Germinal center (tissue), 1 donor: ENCODE measurements at places on chromosomes 2 and 18.

- DNase-seq: no peak
Measured at GRCh38 chr18:76505614-76506013, 10.6 kb upstream of the ZNF516 start.

DNA sequence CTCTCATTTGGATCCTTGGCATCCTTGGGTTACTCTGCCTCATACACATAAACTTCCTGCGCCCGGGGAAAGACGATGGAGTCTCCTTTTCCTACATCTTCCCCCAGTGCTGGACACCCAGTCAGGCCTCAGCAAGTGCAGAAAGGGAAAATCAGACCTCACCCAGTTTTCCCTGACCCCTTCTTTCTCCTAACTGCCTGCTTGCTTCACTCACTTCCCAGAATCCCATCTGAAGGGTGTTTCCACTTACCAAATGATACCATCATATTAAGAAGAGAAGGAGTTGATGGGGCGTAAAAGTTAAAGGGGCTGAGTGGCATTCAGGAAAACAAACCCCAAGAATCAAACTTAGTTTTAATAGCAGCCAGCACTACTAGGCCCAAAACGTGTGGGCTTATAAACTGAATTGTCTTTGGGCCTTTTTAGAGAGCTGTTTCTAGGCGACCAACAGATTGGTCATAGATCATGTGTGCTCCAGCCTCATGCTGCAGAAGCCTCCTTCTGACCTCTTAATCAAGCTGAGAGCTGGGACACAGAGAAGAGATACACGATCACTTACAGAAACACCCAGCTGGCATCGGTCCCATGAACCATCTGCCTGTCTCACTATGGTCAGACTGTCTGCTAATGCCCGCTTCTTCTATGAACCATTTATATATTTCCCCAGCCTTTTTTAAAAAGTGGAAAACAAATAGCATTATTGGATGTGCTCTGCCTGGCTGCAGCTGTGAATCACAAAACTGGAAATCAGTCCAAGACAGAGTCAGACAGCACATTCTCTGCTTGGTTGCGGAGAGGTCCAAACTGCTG, 165.7 kb upstream of the SLC14A2 start:
- no peak for DNase-seq

DNA sequence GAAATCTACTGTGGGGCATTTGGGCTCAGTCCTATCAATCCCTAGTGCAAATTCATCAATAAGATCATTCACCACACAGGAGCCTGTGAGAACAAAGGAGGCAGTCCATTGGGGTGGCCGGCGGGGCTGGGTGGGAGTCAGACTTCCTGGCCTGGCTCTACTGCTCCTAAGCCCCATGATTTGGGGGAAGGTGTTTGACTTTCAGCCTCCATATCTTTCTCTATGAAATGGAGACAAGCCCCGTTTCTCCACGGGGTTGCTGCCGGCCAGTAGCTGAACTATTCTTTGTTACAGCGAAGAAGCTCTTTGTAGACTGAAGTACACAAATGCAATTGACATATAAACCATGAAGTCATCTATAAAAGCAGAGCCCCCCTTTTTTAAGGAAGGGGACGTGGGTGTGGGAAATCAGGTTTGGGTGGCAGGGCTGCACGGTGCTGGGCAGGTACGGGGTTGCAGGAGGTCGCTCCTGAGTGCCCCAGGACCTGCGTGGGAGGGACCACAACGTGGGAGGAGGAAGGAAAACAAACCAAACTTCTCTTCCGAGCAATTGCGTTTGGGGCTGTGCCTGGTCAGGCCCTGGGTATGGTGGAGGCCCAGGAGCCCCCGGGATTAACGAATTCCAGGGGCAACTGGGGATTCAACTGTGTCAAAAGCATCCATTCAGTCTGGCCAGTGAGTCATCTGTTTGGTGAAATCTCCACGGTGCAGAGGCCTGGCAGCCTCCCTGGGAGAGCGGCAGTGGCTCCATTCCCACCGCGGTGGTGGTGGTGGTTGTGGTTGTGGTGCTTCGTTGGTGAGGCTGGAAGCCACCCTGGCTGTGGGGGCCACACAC, 18.2 kb downstream of the FBLN7 start:
- DNase-seq: no peak

DNA sequence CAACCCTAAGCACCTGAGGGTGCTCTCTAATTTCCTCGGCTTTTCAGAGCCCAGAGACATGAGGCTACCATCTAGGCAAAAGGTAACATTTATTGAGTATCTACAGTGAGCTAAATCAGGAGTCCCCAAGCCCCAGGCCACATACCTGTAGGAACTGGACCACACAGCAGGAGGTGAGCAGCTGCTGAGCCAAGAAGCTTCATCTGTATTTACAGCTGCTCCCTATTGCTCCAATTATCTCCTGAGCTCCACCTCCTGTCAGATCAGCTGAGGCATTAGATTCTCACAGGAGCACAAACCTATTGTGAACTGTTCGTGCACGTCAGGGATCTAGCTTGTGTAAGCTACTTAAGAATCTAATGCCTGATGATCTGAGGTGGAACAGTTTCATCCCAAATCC, 70.2 kb downstream of the RND3 start:
- DNase-seq: no peak

DNA sequence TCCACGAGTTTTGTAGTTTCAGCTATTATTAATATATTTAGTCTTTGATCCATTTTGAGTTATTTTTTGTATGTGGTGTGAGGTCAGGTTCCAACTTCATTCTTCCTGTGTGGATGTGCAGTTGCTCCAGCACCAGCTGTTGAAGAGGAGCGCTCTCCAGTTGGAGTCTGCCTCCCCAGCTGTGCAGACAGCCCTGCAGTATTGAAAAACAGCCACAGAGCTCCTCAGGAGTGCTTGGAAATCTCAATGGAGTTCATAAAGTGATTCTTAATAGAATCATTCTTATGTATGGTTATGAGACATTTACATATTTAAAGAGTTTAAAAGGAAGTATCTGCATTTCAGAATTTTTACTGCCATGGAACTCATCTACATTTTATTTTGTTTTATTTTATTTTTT, 17.3 kb downstream of the DGKD start:
- DNase-seq: no peak

DNA sequence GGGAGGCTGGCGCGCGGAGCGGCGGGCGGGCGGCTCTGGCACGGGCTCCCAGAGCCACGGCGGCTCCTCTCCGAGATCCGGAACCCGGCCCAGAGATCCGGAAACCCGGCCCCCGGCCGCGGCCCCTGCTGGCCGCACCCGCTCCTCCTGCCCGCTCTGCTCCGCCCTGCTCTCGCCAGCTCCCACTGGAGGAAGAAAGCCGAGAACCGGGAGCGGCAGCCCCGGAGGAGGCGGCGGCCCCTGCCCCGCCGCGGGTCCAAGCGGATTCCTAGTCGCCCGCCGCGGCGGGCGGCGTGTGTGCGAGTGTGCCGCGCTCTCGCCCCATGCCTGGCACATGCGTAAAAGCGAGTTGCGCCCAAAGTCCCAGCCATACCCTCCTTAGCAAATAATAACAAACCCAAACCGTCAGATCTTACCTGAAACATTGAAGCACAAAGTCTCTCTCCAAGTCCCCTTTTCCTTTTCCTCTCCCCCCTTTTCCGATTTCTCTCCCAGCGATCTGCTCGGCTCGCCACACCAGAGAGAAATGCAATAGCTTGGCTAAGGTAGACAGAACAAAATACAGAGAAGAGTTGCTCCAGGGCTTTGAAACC, 108.7 kb upstream of the KCTD1 start:
- DNase-seq: peak; percentile 41

DNA sequence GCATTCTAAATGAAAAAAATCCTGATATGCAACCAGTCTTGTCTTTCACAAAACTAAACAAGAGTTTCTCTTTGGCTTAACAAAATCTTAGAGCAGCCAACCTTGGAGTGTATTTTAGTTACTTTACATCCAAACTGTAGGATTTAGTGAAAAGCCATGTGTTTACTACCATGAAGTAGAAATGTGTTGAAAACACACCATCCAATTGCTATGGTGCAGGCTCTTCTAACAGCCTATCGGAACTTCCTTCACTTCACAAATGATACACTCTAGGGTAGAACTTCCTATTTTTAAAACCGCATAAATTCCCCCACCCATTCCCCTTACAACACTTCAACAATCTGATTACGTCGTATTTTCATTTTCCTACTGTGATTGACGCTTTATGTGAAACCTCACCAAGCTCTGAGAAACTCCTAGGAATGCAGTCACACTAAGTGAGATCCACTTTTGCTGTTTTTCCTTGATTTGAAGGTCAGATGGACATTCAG, 74.4 kb upstream of the MAP4K4 start:
- peak; percentile 65 for DNase-seq

- DNase-seq: no peak
Measured at GRCh38 chr2:30255466-30256408, 24.4 kb downstream of the LBH start.

- DNase-seq: no peak
Measured at GRCh38 chr2:123915380-123915779, 109.7 kb upstream of the CNTNAP5 start.

GRCh38 chr2:16140771-16141640, 200.7 kb downstream of the MYCN start:
- DNase-seq: no peak

DNA sequence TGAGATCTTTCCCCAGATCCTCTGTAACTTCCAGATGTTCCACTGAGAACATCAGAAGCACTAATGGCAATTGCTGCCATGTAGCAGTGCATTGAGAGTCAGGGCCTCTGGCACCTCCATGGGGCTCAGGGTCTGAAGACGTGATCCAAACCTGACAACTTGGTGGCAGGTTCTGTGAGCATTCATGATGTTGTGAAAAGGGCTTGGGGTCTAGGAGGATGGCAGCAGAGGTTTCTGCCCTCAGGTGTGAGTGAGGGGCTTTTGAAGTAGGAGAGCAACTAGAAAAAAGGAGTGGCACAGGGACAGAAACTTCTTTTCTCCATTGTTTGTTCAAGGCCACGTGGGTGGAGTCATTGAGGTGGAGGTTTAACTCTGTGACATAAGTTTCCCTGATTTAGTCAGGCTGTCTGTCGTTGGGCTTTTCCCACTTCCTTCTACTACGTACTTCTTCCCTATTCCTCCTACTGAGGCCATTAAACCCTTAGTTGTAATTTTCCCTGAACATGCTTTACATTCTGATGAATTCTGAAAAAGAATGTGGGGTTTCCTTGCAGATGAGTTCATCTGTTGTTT, 13.1 kb downstream of the CFLAR start:
- DNase-seq: no peak

DNA sequence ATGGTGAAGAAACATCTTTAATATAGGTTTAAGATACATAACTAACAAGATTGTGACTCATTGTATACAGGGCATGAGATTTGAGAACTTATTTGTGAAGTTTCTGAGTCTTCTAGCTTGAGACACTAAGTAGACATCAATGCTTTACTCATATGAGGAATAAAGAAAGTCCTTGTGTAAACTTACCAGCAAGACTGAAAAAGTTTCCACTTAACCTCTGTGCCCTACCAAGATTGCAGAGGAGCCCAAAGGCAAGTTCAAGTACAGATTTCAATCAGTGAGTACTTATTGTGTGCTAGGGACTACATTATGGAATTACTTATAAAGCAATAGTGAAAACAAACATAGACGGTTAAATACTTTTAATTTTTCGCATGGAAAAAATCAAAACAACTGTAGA, 1041.2 kb upstream of the CELF4 start:
- no peak for DNase-seq

- no peak for DNase-seq
Measured at GRCh38 chr18:57446322-57446721, 11.1 kb downstream of the ONECUT2 start.

GRCh38 chr18:2657788-2658458, 2.4 kb downstream of the SMCHD1 start:
- peak; percentile 34 for DNase-seq

DNA sequence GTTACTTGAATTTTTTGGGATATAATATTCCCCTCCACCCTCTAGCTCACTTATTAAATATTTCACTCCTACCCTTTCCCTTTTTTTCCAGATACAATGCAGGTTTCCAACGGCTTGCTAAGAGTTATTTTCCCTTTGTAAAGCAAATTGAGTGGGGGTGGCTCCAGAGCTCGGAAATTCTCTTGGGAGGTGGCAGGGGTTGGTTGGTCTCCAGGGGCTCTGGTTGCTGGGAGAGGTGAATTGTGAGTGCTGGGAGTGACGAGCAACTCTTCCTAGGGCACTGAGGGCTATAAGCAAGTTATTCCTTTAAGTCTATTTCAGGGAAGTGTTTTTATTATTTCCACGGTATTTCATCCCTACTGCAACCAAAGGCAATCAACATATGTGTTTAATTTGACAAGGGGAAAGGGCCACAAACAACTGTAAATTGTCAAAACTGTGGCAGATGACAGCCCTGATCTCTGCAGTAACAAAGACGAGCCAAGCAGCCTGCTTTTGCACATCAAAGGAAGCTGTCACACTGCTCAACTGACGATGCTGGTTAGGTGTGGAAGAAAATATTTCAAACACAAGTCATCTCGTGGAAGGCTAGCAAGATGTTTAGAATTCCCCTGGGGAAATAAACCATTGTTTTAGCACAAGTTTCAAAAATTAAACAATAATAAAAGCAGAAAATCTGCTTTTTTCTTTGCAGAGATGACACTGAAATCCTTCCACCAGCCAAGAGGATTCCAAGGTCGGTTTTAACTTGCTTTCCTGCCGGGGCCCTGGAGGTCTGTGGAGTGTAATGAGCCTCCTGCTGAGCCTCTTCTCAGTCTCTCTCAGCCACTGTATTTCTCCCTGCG, 34.8 kb upstream of the ASXL2 start:
- DNase-seq: no peak

GRCh38 chr2:40224318-40224717, 227.6 kb downstream of the SLC8A1 start:
- DNase-seq: no peak

DNA sequence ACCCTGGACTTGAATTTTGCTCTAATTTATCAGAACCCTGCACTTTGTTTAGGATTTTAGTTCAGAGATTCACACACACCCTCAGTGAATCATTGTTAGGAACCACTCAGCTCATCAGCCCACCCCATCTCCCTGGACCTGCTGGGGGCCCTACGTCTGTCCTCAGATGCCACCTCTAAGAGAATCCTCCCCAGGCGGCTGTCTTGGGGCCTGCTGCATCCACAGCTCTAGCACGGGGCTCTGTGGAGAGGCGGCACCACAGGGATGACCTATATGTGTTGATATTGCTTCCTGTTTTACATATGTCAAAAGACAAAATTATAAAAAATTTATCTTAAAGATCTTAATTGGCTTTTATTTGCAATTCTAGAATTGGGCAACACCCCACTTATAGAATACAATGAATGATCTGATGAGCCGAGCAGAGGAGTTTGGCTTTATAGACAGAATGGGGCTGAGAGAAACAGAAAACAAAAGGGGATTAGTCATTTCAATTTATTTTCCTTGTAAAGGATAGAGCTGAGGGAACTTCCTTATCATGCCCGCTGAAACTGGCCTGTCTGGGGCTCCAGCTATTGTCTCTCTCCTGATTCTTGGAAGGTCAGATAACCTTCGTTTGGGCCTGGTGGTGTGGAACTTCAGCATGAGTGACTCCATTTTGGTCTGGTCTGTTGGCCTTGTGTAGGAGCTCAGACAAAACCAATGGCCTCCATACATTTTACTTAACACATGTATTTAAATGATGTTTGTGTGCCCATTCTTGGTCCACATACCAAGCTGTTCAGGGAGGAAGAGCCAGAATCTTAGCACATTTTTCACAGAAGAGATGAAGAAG, 1.4 kb downstream of the MYO7B start:
- no peak for DNase-seq
